ENCODE measurements at places on chromosomes 3 and 15.

DNA sequence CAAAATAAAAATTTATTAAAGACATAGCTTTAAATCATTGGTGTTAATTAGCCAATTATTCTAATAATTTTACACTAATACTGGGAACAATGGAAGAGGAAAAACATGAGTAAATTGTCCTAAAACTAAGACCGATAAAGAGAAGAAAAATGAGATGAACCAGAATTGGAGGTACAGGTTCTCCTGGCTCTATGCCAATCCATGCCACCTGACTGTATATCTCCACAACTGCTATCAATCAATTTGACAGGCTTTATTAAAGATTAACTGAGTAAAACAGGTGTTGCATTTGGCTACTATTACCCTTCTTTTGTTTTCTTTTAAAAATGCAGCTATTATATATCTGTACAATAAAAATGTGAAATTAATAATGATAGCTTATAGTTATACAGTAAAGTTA is 850.0 kb downstream of the CADM2 start:
- DNase-seq, result no peak

- DNase-seq, result no peak
These were observed 28.4 kb upstream of the PIK3CB start for GRCh38 chr3:138862924-138863775.

DNA sequence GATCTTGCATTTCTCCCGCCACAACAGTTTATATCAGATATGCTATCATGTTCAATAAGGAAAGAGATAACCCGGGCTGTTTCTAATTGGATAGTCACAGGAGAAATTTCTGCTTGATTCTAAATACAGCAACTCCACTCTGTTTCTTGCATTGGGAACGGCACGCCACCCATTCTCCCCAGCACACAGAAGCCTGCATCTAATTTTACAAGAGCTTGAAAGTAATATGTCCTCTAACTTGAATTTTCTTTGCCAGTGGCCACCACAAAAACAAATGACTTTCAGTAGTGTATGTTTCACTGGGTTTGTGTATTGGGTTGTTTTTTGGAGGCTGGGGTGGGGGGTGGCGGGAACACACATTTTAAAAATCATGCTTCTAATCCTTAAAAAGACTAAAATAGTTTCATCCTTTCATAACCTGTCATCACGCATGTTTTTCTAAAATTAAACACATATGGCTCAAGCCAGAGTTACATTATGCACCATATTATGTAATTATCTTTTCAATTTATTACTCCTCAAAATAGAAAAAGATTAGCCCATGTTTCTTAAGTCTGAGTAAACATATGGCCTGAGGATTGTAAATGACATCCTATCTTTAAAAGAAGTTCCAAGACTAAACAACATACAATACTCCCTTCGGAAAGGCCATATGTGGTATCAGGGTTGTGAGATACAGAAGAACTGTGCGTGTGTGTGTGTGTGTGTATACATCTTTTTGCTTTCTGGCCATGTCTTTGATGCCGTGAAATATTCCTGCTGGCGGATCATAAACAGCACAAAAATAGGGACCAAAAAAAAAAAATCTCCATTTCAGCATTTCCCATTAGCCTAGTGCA is 176.3 kb downstream of the FOXP1 start:
- no peak for DNase-seq

DNA sequence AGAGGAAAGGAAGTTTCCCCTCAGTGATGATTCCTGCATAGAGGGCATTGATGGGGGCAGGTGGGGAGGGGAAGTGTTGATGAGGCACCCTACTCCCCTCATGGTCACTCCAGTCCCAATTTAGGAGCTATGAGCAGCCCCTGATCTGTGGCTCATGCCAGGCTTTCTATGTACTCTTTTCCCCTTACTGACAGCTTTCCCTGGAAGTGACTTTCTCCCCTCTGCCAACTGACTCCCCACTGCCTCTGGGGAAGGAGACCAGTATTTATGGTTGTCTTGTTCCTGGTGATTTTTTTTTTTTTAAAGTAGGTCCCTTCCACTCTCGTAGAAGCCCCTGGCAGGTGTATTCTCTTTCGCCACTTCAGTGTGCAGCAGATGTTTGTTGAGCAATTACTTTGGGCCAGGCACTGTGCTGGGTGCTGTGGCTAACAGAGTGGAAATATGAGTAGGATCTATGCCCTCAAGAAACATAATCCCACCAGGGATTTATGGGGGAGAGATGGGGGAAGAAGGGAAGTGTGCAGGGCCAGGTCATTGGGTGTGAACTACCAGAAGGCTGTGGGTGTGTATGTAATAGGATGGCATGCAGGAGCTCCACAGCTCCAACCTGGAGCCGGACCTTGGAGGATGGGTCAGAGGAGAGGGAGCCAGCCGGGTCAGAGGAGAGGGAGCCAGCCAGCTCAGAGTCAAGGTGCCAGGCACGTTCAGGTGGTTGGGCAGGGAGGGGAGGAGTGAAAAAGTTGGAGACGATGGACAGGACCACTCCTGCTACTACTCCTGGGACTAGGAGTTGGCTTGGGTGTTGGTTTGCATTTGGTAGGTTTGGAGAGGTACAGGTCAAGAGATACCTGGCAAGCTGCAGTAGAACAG is 3.5 kb downstream of the SMAD6 start:
- no peak for DNase-seq

GRCh38 chr15:53389271-53390037 is 370.0 kb downstream of the WDR72 start:
- no peak for DNase-seq

DNA sequence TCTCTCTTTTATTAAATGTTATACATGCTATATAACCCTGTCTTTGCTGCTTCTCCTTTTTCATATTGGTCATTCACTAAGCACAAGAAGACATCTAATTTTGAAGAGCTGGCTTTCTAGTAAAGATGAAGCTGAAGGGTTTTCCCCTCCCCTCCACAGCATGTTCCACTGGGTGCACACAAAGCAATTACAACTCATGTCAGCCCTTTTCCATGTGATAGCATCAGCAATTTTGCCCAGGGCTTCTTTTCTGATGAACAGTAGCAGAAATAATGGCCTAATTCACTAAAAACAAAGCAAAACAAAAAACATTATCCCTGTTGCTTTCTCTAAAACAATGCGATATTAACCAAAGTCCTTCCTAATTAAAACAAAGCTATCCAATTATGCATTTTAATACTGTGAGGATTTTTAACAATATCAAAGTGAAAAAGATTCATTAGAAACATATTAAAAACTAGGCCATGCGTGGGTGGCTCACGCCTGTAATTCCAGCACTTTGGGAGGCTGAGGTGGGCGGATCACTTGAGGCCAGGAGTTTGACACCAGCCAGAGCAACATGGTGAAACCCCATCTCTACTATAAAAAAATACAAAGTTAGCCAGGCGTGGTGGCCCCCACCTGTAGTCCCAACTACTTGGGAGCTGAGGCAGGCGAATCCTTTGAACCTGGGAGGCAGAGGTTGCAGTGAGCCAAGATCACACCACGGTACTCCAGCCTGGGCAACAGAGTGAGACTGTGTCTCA is 12.2 kb upstream of the PIK3R4 start:
- no peak for DNase-seq

GRCh38 chr3:31161889-31162288 is 267.4 kb upstream of the GADL1 start:
- DNase-seq, result no peak

DNA sequence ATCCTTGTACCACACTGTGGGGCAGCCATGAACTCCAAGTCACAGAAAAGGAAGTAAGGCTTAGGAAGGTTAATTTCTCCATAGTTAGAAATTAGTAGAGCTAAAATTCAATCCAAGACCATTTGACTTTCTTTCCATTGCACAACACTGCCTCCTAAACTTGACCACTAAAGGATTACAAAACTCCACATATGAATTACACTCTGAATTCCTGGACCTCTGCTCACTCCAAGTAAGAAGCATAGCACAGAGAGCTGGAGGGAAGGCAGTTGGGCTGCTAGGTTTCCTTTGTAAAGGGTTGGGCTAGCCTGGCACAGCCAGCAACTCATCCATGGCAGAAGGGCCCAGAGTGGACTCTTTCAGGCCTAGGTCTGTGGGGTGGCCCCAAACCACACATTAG is 134.4 kb downstream of the MYLK start:
- DNase-seq, result no peak

GRCh38 chr15:29812384-29812694 is 9.9 kb downstream of the TJP1 start:
- no peak for DNase-seq

DNA sequence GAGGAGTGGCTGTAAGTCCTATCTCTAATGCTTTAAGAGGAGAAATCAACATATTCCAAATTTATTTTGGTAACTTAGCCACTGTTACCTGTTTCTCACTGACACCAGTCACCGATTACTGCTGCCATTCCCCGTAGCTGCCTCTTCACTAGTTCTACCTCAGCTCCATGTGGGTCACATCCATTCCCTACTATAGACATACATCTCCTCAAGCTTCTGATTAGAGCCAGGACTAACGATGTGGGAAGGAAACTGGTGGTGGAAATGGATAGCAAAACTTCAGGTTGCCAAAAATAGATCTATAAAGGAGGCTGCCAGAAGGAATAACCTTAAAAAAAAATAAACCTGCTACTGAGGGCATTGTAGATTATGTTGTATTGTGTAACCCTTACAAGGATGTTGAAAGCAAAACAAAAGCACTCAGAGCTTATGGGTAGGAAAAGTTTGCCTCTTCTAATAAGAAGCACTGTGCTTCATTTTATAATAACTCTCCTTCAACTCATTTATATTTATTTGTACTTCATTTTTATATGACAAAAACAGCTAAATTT is 56.0 kb downstream of the KAT2B start:
- no peak for DNase-seq

- DNase-seq, result no peak
These were observed 77.3 kb downstream of the CNTN3 start for GRCh38 chr3:74537164-74537563.

DNA sequence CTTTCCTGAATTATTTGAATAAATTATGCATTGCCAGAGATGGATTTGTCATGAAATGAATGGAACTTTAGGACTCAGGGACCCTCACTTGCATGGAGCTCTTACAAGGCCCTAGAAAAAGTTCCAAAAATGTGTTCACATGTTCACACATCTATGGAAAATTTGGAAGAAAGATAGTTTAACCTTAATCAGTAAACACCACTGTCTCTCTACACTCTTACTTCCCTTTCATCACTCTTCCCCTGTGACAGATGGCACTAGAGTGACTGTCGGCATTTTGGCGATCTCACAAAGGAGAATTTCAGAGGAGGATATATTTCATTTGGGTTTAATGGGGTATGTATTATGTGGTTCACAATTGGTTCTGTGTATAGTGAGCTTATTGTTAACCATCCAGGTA is 600.8 kb downstream of the IGSF11 start:
- DNase-seq, result no peak

GRCh38 chr15:94403331-94403730 is 172.0 kb downstream of the MCTP2 start:
- DNase-seq, result no peak

GRCh38 chr3:177475356-177475665 is 278.0 kb upstream of the TBL1XR1 start:
- no peak for DNase-seq

DNA sequence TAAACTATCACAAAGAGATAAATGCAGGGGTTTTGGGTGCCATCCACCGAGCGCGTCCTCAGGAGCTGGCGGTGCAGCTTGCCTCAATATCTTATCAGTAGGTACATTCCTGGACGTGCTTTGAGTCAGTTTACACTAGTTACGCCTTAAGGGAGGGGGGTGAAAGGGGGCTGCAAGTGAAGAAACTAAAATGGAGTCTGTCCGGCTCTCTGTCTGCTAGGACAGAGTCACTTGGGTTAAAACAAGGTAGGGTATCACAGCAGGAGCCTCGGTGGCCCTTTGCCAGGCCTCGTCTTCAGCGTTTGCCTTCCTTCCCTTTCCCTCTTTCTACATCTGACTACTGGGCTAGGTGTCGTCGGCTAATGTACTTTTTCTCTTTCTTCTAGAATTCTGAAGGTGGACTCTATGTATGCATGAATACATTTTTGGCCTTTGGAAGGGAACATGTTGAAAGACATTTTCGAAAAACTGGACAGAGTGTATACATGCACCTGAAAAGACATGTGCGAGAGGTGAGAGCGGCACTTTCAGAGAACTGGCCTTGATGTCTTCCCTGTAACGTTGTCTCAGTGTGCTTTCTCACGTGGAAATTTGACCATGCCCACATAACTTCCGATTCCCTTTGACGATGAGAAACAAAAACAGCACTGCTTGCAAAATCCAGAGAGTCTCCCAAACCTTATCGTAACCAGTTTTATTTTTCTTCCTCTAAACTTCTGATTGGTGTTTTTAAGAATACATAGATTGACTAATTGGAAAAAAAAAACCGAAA is 28.8 kb downstream of the USP13 start:
- DNase-seq, result no peak

GRCh38 chr3:58350627-58351013 is 17.9 kb downstream of the PXK start:
- DNase-seq, result no peak
